GM03348 (cell line): ENCODE measurements at places on chromosomes 2 and 18.

- DNase-seq, result no peak
Measured at GRCh38 chr2:26585100-26585499, 56.1 kb downstream of the CIB4 start.

DNA sequence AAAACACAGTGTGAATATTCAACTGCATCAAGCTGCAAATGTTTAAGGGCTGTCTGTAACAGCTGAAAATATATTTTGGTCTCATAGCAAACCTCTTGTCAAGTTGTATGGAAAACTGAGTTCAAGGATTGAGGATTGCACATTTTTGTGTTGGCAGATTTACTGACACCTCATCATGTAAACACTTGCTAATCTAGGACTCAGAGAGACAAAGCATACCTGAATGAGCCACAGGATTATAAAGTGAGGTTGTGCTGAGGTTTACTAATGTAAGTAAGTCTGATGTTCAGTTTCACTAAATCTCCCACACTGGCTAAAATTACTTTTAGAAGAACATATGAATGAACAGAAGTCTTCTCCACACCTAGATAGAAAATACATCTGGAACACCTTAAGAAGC lies 1993.1 kb upstream of the CELF4 start:
- no peak for DNase-seq

DNA sequence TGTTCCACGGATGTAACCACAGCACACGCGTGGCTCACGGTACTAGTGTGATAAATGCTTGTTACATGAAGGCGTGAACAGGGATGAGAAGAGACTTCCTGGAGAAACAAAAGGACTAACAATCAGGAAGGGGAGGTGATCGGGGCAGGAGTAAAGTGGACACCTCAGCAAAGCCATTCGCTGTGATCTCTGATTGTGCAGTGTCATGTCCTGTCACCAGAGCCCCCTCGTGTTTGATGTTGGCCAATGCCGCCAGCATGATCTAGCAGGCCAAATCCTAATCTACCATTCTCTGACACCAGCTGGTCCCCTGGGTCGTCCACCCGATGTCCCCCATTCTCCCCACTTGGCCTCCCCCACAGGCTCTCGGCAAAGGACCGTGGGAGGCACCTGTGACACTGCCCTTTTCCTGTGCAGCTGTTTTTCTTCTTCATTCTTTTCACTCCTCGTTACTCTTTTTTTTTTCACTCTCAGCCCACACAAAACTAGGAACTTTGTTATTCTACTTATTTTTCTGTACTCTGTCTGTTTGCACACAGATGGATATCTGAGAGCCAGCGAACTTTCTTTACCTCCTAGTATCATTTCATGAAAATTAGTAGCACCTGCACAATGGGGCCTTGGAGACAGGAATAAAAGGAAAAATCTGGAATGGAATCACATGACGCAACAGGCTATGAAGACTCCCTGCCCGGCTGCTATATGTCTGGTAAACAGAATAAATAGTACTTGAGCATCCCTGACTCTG lies 146.8 kb downstream of the TGIF1 start:
- DNase-seq, result no peak

DNA sequence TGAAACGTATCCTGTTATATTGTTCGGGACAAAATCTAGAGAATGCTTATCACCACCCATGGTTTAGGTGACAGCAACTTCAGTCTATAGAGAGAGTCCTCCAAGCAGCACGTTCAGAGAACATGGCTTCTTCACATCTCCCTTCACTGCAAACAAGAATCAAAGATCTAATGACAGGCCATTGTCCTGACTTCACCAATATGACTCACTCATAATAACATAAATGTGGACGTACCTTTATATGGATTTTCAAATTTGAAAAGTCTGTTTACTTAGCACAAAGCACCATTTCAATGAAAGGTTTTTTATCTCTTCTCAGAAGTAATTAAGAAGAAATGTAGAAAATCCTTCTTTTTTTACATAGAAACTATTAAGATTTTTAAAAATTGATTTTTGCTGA lies 46.7 kb downstream of the KLF7 start:
- DNase-seq, result no peak

- DNase-seq, result no peak
Measured at GRCh38 chr2:232697807-232698110, 628 bp downstream of the GIGYF2 start.

DNA sequence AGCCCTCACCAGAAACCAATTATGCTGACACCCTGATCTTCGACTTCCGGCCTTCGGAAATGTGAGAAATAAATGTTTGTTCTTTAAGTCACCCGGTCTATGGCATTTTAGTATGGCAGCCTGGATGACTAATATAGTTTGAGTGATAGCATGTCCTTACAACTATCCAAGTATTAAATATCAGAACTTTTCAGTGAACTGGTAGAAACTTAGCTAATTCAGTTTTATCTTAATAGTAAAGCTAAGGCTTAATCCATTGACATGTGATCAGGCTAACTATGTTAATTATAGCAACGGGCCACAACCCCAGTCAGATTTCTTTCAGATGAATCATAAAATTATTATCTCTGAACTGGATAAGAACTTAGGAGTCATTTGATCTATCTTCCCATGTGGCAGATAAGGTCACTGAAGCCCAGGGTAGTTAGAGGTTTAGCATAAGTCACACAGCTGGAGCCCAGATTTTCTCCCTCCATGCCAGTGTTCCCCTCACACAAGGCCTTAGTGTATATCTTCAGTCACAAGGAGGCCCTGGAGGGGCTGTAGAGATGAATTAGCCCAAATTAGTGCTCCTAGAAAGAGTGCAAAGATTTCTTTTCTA lies 40.7 kb upstream of the UPP2 start:
- peak; percentile 9 for DNase-seq

- no peak for DNase-seq
Measured at GRCh38 chr18:31162419-31162793, 250 bp downstream of the DSC1 start.

- DNase-seq, result no peak
Measured at GRCh38 chr18:79554321-79554720, 125.3 kb upstream of the CTDP1 start.

GRCh38 chr2:216165711-216166110 lies 56.6 kb downstream of the XRCC5 start:
- DNase-seq, result no peak

GRCh38 chr2:162929571-162929970 lies 91.0 kb upstream of the KCNH7 start:
- DNase-seq, result no peak

DNA sequence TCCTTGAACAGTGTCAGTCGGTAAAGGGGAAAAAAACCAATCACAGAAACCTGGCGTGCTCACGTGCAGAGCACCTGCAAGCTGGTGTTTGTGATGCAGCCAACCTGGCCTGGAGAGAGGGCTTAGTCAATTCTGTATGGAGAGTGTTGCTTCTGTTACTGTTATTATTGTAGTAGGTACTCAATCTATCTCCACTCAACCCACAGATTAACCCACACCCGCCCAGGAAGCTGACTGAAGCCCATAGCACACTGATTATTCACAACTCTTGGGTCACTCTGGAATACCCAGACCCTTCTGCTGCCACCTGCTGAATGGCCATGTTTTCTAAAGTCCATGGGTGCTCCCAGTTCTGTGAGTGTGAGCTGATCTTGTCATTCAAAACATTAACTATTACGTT lies 53.9 kb downstream of the TNFRSF11A start:
- no peak for DNase-seq

DNA sequence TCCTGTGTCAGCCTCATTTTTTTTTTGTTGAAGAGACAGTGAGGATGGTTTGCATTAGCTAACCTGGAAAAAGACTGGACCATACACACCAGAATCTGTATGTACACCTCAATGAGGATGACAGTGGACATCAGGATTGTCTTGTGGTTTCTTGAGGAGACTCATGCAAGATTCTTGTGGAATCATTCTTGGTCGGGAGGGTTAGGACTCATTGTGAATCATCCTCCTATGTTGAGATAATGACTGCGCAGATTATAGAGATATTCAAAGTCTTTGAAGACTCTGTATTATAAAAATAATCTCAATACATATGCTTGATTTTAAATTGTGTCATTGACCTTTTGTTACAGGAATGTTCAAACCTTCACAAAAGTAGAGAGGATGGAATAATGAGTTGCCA lies 49.1 kb upstream of the DOCK10 start:
- DNase-seq, result peak; percentile 80

DNA sequence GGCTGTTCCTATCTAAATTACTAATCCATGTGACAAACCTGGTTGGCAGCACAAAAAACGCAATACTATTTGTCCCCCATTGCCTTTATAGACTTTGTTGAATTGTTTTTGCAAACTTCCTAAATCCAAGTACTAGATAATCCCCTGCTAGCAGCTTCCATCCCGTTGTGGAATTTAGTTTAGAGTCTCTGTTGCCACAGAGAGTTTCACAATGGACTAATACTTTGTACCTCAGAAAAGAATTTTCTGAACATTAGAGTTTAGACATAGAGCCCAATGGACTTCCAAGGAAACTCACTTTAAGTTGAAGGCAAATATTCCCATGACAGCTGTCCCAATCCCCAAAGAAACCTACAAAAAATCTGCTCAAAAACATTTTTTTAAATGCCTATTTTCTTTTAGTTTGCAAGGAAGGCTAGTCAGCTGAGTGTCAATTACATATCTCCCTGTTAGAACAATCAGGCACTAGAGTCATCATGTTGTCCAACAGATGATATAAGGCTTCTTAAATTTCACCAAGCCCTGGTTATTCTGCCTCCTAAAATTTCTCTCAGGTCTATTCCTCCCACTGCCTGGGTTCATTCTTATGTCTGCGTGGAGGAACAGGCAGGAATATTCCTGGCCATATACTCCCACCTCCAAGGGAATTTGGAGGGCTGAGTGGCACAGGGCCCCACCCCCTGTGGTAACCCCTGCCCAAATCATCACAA lies 27.2 kb downstream of the RNF152 start:
- DNase-seq, result peak; percentile 58

GRCh38 chr18:70384181-70384790 lies 95.4 kb downstream of the SOCS6 start:
- DNase-seq, result peak; percentile 48
